ENCODE measurements at places on chromosomes 5 and 9.

DNA sequence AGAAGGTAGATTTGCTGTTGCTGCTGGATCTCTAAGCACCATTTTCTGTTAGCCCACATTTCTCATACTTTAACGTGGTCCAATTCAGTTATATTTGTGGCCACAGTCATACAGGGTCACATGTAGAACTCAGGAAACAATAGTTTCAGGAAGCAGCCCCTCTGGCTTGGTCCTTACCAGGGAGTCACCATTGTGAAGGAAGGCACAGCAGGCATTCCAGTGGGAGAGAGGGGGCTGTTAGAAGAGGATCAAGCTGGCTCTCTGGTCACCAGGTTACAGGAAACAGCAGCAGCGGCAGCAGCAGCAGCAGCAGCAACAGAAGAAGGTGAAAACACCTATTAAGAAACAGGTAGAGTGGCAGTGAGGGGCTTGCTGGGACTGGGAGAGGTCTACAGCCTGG is 14.5 kb downstream of the C9orf43 start:
- no peak for DNase-seq

- DNase-seq, result no peak
These were observed 57.3 kb upstream of the DAB2 start for GRCh38 chr5:39482098-39482497.

DNA sequence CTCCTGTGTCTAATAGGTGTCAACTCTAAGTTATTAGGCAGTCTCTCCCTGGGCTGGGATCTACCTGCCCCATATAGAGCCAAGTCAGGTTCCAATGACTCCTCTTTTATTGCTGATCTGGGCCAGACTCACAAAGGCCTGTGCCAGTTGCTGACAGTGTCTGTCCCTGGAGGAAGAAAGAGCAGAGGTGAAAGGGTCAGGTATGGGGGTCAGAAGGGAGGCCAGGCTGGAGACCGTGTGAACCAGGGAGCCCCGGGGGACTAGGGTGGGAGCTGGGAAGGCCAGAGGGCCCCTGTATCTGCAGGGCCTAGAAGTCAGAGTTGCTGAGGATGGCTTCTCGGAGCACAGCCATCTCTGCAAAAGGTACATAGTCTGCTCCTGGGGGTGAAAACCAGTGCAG is 3.5 kb upstream of the HINT2 start:
- no peak for DNase-seq

- DNase-seq, result no peak
These were observed 8.3 kb downstream of the ITGA1 start for GRCh38 chr5:52796031-52796430.

- DNase-seq, result no peak
These were observed 172.3 kb upstream of the GNA14 start for GRCh38 chr9:77820293-77820954.

- DNase-seq, result no peak
These were observed 131.5 kb downstream of the DOCK8 start for GRCh38 chr9:346111-346571.
